Activated naive CD4-positive, alpha-beta T cell treated with anti-CD3 and anti-CD28 coated beads, Interleukin-2, amount 10 ng/mL, durations not matched to agents 5 hours and 36 hours (primary cell): ENCODE measurements at places on chromosomes 1 and 21. TPM values are rescaled to one million over a fixed set of nuclear protein-coding genes. Genes with fewer than 3 reads are reported as not detected.

Gene GSTM1
- 0.24 TPM for total RNA-seq

Gene ELF3
- total RNA-seq: 0.33 TPM

Gene CIART
- total RNA-seq: 4.3 TPM

Gene C1QB
- total RNA-seq: not detected

Gene SLFNL1
- 0.20 TPM for total RNA-seq

Gene VAV3
- 2.7 TPM for total RNA-seq

Gene TDRKH
- 15.8 TPM for total RNA-seq

Gene PGLYRP4
- not detected for total RNA-seq

Gene LAPTM5
- 580 TPM for total RNA-seq

Gene OR2G6
- total RNA-seq: not detected

Gene ZNF697
- 0.15 TPM for total RNA-seq

Gene RIIAD1
- not detected for total RNA-seq

Gene FOXD3
- not detected for total RNA-seq

Gene SLC35F3
- 18.2 TPM for total RNA-seq

Gene ATP1A4
- total RNA-seq: not detected

Gene FNDC10
- 9.1 TPM for total RNA-seq

Gene SSX2IP
- total RNA-seq: 14.3 TPM

Gene CR2
- 0.05 TPM for total RNA-seq

Gene CELA3A
- total RNA-seq: not detected

Gene FCER1A
- total RNA-seq: not detected

Gene TNFRSF4
- 11.0 TPM for total RNA-seq

Gene HRNR
- total RNA-seq: not detected

Gene NHLH1
- 0.29 TPM for total RNA-seq

Gene CLEC20A
- not detected for total RNA-seq

Gene TMPRSS15
- total RNA-seq: not detected

Gene SYCP1
- total RNA-seq: not detected
